ENCODE measurements at places on chromosomes 12 and 14.

DNA sequence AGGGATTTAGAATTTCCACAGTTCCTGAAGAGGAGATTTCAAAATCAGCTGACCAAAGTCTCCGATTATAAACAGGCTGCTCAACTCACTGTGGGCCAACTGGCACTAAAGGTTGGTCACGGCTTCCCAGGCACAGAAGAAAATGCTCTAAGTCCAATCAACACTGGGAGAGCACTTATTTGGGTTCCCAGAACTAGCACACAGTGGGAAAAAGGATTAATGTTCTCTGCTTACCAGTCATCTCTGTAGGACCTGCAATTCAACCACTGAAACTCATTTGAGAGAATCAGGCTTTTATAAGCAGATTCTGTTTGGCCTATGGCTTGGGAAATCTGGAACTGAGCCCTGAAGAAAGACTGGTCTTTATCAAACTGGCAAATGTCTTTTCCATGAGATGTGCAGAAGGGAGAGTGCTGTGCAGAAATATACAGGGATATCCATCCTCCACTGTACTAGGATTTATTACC lies 49.4 kb downstream of the ABCC9 start:
- no peak for DNase-seq

GRCh38 chr12:60863421-60863820 lies 1267.6 kb downstream of the SLC16A7 start:
- DNase-seq: no peak

DNA sequence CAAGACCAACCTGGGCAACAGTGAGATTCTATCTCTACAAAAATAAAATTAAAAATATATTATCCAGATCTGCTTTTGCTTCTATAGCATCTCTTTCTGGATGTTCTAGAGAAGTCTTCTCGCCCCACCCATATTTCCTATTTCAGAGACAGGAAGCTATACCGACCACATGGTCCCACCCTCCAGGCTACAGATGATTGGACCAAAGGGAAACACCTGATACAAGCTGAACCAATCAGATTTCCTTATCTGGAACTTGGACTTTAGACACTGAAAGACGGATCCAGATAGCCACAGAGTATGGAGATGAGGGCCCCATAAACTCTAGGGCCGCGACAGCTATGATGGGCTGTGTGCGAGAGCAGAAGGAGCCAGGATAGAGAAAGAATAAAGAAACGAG lies 48.7 kb downstream of the CCDC60 start:
- DNase-seq: no peak

- peak; percentile 72 for DNase-seq
Measured at GRCh38 chr14:92686900-92687427, 61.5 kb downstream of the LGMN start.

- peak; percentile 90 for DNase-seq
Measured at GRCh38 chr14:99234961-99235571, 36.9 kb downstream of the BCL11B start.

DNA sequence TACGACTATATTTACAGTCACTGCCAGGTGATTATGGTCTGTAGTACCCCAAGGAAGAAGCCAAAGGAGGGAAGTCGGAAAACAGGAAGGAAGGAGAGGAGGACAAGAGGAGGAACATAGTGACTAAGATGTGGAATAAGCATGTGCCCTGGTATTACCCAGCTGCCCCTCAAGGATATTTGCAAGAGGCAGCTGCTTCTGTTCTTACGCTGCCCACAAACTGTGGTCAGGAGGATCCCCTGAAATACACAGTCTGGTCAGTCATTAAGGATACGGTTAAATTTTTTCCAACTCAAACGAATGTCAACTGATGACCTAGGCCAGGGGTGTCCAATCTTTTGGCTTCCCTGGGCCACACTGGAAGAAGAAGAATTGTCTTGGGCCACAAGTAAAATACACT lies 126.5 kb downstream of the CMAS start:
- no peak for DNase-seq

Measured in CD4-positive, alpha-beta T cell treated with Interleukin-6 for 4 hours (primary cell).